ENCODE measurements at places on chromosomes 11 and 22. TPM values are rescaled to one million over a fixed set of nuclear protein-coding genes. Genes with fewer than 3 reads are reported as not detected.

GRCh38 chr11:7537265-7537664 is 23.5 kb downstream of the PPFIBP2 start:
- DNase-seq, result no peak

GRCh38 chr11:69489031-69489745 is 7.7 kb downstream of the LINC01488 start:
- DNase-seq, result no peak

GRCh38 chr22:42268852-42269410 is 1.5 kb downstream of the TCF20 start:
- DNase-seq, result no peak

OR8I2 gene
- not detected for polyA plus RNA-seq
